ENCODE measurements at places on chromosomes 7 and 10.

GRCh38 chr10:6195376-6195775, 7.4 kb upstream of the PFKFB3 start:
- DNase-seq = no peak

- no peak for DNase-seq
Measured at GRCh38 chr7:44602576-44602910, 3.9 kb upstream of the OGDH start.

GRCh38 chr7:28395831-28396230, 16.5 kb upstream of the CREB5 start:
- no peak for DNase-seq

DNA sequence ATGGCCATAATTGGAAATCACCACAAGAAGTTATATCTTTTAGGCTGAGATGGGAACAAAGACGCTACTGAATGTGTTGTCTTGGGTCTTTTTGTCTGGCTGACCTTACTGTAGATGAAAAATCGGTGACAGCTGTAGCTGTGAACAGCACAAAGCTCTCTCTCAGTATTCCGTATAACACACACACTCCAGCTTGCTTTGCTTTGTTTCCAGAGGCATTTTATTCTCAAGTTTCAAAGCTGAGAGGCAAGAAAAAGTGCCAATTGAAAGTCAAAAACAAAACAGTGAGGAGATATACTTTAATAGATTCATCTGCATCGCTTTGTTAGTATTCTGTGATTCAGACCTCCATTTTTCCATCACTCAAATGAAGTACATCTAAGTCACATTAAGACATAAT, 39.6 kb upstream of the CABCOCO1 start:
- no peak for DNase-seq

- DNase-seq = peak; percentile 22
Measured at GRCh38 chr7:82050792-82051191, 280.9 kb upstream of the HGF start.

DNA sequence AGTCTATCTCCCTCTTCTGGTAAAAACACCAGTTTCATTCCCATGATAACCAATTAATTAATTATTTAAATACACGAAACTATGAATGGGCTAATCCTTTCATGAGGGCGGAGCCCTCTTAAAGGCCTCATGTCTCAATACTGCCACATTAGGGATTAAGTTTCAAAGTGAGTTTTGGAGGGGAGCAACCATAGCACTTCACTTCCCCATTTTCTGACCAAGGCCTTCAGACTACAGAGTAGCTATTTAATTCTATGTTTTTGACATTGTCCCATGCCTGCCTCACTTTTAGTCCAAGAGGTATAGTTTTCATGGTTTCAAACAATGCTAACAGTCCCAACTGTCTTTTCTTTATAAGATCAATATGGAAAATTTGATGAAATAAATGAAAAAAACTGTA, 618.6 kb downstream of the ZWINT start:
- no peak for DNase-seq

GRCh38 chr10:24528946-24529345, 194.7 kb downstream of the ARHGAP21 start:
- DNase-seq = no peak

GRCh38 chr7:24140001-24140400, 144.0 kb upstream of the NPY start:
- DNase-seq = no peak

GRCh38 chr10:78807504-78808203, 261.1 kb upstream of the ZMIZ1 start:
- DNase-seq = no peak

DNA sequence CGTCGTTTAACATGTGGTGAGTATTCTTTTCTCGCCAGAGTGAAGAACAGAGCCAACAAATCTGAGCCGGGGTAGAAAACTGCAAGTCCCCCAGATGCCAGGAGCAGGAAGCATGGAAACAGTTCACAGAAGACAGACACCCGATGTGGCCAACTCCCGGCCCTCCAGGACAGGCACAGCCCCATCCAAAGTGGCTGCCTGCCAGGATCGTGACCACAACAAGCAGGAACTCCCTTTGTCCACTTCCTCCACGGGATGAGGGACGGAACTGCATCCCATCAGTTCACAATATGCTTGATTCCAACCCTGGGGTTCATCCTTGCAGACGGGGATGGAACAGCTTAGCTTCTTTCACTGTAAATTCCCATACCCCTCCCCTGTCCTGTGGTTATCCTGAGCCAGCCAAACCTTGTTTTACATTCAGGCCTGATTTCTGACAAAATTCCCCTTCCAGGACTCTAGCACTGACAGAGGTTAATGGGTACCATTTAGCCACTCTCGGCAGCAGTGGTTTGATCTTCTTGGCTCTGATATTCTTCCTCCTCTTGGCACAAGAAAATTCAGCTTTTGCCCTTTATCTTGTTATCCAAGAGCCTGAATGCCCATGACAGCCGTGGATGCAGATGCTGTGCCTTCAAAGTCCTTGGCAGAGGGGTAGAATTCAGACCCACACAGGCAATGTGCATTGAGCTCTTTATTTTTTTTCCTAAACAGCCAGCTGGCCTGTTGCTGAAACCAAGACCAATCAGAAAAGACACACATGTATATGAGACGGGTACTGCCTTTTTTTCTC, 105.5 kb upstream of the FAM204A start:
- no peak for DNase-seq

GRCh38 chr10:124458473-124458872, 3.1 kb upstream of the LHPP start:
- DNase-seq = no peak

- no peak for DNase-seq
Measured at GRCh38 chr10:46233181-46233580, 53.6 kb upstream of the ANTXRL start.

- DNase-seq = no peak
Measured at GRCh38 chr10:6398399-6398798, 181.7 kb downstream of the PRKCQ start.

GRCh38 chr10:127067542-127068194, 128.7 kb downstream of the INSYN2A start:
- DNase-seq = no peak

DNA sequence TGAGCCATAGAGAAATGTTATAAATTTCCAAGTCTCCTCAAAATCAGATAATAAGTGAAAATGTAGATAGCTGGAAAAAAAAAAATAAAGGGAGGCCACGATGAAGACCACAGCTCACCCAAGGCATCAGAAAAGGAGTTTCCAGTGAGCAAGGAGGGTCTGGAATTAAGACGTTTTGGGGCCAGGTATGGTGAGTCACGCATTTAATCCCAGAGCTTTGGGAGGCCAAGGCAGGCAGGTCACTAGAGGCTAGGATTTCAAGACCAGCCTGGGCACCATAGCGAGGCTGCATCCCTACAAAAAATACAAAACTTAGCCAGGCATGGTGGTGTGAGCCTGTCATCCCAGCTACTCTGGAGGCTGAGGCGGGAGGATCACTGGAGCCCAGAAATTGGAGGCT, 65.5 kb downstream of the ASB13 start:
- no peak for DNase-seq

GRCh38 chr7:124688991-124689390, 76.6 kb downstream of the GPR37 start:
- DNase-seq = peak; percentile 44

- DNase-seq = no peak
Measured at GRCh38 chr7:7882888-7883287, 85.7 kb upstream of the GLCCI1 start.

- DNase-seq = no peak
Measured at GRCh38 chr10:77939561-77940001, 13.0 kb upstream of the DLG5 start.

DNA sequence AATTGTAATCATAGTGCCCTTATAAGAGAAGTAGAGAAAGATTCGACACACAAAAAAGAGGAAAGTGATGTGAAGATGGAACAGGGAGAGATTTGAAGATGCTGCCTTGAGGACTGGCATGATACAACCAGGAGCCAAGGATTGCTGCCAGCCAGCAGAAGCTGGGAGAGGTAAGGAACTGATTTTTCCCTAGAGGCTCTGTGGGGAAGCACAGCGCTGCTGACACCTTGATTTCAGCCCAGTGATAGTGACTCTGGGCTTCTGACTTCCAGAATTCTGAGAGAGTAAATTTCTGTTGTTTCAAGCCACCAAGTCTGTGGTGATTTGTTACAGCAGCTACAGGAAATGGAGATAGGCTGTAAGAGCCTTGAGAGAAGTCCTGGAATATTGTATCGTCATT, 98.2 kb downstream of the RAB11FIP2 start:
- no peak for DNase-seq

DNA sequence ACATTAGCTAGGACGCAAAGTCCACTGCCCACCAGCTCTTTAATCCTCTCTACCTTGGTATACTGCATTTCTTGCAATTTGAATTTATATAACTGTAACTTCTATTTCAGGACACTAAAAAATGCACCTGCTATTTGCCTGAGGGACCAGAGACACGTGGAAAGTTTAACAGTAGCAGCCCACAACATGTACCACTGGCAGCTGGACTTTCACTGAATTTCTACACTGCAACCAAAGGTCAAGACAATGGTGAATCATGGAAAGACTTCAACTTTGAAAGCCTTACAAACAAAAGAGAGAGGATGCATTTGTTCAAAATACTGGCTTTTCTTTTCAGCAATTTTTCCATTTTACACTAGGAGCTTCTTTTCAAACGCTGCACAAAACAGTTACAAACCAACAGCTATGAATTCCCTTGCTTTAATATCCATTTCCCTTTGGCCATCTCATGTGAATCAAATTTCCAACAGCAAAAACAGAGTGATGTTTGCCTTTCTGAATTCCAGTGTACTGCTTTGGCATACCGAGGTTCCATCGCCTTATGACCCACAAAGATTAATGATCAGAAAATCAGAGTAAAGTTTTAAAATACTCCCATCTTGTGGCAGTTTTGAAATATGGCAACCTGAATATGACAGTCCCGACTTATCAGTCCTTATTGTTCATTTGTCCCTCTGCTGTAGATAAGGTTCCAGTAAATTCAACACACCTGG, 29.9 kb upstream of the HNRNPH3 start:
- peak; percentile 20 for DNase-seq

GRCh38 chr7:143416565-143417149, 8.0 kb upstream of the EPHA1 start:
- peak; percentile 23 for DNase-seq

DNA sequence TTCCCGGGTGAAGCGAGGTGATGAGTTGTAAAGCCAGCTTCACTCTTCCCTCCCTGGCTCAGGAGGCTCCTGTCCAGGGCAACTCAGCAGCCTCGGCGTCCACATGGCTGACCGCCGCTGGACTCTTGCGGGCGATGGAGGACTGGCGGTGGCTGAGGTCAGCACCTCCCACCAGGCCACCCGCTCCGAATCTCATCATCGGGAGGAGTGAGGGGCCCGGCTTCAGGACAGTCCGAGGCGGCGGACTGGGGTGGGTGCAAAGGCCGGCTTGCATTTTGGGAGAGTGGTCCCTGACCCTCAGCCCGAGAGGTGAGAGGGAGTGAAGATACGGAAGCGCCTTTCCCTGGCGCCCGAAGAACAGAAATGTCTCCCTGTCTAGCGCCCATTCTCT, 759 bp downstream of the DNAJB12 start:
- DNase-seq = no peak

- DNase-seq = no peak
Measured at GRCh38 chr10:6310977-6311376, 108.2 kb downstream of the PFKFB3 start.

GRCh38 chr7:127765150-127765549, 113.2 kb downstream of the SND1 start:
- no peak for DNase-seq

- no peak for DNase-seq
Measured at GRCh38 chr10:77188521-77188920, 449.1 kb downstream of the KCNMA1 start.

- DNase-seq = no peak
Measured at GRCh38 chr7:30382607-30383006, 96.0 kb downstream of the NOD1 start.

DNA sequence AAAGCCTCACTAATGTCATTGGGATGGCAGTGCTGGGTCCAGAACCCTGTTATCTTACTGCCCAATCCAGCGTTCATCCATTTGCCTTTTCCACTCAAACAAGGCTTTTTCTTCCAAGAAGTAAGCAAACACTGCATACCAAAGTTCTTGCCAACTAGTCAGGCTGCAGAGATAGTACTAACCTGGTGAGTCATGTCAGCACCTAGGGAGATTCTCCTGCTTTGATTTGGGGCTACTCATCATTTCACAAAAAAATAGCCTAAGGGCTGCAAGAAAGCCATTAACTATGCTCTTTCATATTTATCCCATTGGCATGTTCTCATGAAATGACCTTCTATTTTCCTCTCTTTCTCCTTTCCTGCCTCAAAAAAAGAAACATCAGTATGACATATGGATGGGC, 142.6 kb downstream of the TWIST1 start:
- peak; percentile 53 for DNase-seq

GRCh38 chr10:79420974-79421688, 24.3 kb downstream of the ZCCHC24 start:
- DNase-seq = no peak

DNA sequence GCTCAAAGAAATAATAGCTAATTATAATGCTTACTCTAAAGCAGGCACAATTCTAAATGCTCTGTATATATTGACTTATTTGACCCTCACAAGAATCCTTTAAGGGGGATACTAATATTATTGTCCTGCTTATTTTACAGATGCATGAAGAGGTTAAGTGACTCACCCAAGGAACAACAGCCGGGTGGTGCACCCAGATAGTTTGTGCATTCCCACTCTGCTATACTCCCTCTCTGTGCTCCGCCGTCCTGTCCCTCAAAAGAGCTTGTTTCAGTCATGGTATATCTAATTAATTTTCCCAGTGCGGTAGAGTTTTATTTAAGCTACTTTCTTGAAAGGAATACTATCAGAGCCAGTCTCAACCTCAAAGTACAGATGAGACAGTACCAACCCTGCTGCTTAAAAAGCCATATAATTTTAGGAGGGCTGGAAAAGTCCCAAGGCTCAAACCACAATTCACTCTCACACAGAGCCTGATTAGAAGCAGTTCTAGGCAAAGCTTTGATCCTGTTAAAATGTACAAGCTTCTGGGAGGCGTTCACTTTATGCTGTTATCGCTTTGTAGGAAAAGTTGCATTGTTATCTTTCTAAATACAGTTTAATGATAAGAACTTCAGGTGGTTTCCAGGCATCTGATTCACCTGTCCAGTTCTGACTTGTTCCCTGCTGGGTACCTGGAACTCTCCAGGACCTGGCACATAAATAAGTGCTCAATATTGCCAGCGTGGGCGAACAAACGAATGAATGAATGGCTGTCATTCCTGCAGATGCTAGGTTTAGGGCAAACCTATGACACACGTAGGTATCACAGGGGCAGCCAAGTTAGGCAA, 261.5 kb upstream of the KLF14 start:
- no peak for DNase-seq

DNA sequence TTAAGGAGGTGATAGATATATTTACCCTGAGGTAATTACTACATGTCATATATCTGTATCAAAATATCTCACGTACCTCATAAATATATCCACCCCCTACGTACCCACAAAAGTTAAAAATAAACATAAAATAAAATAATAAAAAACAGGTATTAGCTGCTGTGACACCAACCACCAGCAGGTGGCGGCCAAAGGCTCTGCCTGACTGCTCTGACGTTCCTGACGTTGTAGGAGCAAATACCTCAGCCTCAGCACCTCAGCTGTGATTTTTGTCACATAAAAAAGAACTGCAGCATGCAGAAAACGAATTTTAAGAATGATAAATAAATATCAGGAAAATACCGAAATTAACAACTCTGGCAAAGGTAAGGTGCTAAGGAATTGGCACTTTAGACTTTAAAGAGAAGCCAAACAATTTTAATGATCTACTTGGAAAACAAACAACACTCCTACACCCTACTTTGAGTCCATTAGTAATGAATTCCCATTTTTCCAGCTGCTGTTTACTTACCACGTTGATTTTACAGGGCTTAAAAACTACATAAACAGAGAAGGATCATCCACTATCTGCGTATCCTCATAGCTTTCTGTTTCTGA, 125.4 kb upstream of the TARP start:
- peak; percentile 35 for DNase-seq

GRCh38 chr7:158655931-158656441, 48.6 kb downstream of the NCAPG2 start:
- no peak for DNase-seq
